ENCODE measurements at places on chromosomes 1 and 21. TPM values are rescaled to one million over a fixed set of nuclear protein-coding genes. Genes with fewer than 3 reads are reported as not detected.
A peak's percentile ranks its signal among the peaks of the same experiment; 100 is the strongest.

The TCEA3 gene
- 49.3 TPM for polyA plus RNA-seq

The APCS gene
- polyA plus RNA-seq: not detected

The PEF1 gene
- polyA plus RNA-seq: 69.0 TPM

The CHODL gene
- 51.1 TPM for polyA plus RNA-seq

The CYP4A22 gene
- 8.2 TPM for polyA plus RNA-seq

The TTF2 gene
- polyA plus RNA-seq: 32.1 TPM

The KCNK1 gene
- polyA plus RNA-seq: 6.2 TPM

The SPATA17 gene
- polyA plus RNA-seq: 17.0 TPM

The CBS gene
- 31.0 TPM for polyA plus RNA-seq

The WNT4 gene
- polyA plus RNA-seq: 6.7 TPM

DNA sequence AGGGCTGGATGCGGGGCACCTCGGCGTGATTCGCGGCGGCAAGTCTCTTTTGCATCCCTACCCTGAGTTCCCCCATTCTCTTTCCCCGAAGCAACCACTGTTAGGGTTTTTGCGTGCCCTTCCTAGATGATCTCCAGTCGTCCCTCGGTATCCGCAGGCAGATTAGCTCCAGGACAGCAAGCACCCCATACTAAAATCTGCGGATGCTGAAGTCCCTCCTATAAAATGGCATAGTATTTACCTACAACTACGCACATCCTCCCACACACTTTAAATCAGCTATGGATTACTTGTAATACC lies 22.8 kb upstream of the CFAP126 start:
- no peak for DNase-seq

DNA sequence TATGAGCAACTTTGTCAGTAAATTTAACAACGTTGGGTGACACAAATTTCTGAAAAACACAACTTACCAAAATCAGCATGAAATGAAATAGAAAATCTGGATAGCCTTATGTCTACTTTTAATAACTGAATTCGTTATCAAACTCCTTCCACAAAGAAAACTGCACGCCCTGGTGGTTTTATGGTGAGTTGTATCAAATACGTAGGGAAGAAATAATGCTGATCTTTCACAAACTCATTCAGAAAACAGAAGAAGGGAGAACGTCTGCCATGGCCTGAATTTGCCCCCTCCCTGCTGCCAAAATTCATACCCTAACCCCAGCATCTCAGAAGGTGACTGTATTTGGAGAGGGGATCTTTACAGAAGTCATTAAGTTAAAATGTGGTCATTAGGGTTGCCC lies 50.0 kb upstream of the COL18A1 start:
- DNase-seq: no peak

- peak; percentile 27 for DNase-seq
Measured at GRCh38 chr1:185734929-185735700, 924 bp downstream of the HMCN1 start.

DNA sequence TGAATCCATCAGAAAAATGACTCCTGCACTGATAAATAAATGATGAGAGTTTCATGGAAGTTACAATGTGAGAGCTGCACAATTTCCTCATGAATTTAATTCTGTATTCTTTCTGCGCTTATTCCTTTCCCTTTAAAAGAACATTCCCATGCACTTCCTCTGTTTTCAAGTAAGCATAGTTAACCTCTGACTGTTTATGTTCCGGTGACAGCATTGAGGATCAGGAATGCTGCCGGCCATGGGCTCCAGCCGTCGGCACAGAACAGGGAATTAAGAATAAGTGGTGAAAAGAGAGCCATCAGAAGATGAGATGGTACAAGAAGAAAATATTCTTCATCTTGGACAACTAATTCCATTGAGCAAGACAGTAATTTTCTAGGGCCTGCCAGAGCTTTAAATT lies 65.3 kb downstream of the SUSD4 start:
- no peak for DNase-seq

DNA sequence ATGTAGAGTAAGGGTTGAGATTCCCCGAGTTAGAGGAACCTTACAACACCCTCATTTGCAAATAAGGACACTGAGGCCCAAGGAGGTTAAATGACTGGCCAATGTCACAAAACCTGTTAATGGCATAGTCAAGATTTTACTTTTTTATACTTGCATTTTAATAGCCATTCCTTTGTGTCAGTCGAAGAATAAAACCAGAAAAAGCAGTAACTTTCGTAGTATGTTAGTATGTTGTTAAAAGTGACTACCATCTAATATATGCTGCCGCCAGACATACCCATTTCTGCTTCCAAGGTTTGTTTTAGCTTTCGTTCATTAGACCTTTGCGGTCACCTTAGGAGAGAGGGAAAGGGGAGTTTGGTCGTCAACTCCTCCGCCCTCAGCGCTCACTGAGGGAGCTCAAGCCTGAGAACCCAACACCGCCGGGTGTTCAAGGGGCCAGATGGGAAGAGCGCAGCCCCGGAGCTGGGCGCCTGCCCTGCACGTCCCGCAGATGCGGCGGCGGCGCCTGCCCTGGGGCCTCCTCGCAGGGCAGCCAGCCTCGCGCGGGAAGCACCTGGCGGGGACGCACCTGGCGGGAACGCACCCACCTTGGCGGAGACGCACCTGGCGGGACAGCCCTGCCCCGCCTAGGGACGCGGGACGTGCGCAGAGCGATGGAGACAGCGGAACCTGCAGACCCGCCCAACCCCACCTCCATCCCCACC lies 466 bp downstream of the VPS26C start:
- DNase-seq: no peak

- no peak for DNase-seq
Measured at GRCh38 chr1:59743324-59744091, 71.2 kb upstream of the HOOK1 start.

GRCh38 chr21:43345746-43346409 lies 81.1 kb downstream of the SIK1 start:
- no peak for DNase-seq

GRCh38 chr1:241593186-241593585 lies 47.0 kb downstream of the CHML start:
- DNase-seq: no peak

GRCh38 chr21:43270800-43271301 lies 102.0 kb downstream of the CRYAA start:
- no peak for DNase-seq

DNA sequence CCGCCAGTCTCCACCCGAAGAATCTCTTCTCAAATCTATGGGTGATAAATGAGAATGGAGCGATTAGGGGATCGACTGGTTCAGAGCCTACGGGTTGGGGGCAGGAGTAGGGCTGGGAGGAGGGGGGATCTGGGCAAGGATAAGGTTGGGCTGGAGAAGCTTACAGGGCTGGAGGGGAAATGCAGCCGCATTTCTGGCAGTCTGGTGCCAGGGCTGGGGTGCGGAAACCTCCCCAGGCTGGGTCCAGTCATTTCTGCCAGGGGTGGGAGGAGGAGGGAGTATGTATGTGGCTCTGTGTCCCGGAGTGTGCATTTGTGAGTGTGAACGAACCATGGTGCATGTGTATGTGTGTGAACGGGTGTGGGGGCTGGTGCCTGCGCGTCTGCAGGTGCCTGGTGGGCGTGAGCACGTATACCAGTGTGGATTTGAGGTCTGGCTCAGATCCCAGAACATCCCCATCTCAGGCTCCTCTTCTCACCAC lies 10.2 kb downstream of the C1orf216 start:
- peak; percentile 28 for DNase-seq

- no peak for DNase-seq
Measured at GRCh38 chr21:35090403-35090802, 41.3 kb upstream of the RUNX1 start.

DNA sequence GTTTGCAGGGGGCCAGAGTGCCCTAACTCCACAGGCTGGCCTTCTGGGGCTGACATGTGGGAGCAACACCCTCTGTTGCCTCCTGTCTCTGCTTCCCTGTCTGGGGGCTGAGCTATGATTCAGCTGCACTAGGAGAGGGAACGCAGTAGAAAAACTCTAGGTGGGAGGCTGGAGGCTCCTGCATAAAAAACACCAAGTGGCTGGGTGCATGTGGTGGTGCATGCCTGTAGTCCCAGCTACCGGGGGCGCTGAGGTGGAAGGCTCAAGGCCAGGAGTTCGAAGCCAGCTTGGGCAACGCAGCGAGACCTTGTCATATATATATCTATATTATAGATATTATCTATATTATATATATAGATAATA lies 5.6 kb downstream of the KIF17 start:
- no peak for DNase-seq

GRCh38 chr1:222785529-222785928 lies 29.3 kb upstream of the DISP1 start:
- DNase-seq: no peak

DNA sequence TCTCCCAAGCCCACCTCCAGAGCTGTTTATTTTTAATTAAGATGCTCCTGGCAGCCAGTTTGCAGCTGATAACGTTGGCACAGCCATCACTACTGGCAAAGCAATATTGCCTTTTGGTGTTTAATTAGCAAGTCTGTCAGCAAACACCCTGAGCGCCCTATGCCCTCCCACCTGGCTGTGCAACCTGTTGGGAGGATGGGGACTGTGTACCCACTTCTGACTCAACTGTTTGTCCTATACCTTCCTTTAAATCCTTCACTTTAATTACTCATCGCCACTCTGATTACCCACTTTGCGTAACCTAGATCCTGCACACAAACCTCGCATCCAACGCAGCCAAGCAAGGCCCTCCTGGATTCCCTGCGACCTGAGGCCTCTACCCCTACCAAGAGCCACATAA lies 67.1 kb downstream of the BCAR3 start:
- no peak for DNase-seq

- DNase-seq: no peak
Measured at GRCh38 chr21:22076471-22076870, 1078.3 kb downstream of the NCAM2 start.

DNA sequence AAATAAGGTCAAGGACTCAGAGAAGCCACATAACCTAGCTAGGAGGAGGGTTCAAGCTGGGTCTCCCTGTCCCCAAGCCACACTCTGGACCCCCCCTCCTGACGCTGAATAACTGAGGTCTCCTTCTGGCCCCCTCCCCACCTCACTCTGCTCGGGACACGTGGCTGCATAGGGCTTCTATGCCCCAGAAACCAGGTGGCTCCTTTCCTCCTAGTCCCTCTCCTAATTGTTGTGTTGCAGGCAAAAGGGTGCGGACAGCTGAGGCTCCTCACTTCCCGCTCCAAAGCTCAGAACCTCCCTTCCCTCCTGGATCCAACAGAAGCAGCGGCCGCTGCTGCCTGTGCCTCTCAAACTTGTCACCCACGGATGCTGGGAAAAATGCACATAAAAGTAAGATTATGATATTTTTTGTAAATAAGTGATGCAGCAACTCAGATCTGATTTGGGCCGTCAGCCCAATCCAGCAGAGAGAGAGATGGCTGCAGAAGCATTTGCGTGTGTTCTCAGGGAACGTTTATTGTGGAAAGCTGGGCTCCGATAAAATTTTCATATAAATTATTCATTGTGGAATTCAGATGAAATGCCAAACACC lies 40.8 kb upstream of the C1orf174 start:
- no peak for DNase-seq

DNA sequence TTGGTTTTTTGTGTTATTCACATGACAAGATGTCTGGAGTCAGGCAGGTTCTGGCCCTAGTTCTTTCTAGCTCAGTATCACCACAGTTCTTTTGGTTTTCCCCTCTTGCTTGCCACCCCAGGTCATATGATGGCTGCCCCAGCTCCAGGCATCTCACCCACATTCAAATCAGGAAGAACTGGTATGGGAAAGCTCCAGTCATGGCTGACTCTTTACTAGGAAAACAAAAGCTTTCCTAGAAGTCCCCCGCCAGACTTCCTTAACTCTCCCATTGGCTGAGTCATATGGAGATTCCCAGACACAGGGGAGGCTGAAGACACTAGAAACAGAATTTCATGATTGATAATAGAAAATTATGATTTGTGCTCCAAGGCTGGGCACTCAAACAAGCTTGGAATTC lies 22.1 kb upstream of the EYA3 start:
- DNase-seq: no peak

DNA sequence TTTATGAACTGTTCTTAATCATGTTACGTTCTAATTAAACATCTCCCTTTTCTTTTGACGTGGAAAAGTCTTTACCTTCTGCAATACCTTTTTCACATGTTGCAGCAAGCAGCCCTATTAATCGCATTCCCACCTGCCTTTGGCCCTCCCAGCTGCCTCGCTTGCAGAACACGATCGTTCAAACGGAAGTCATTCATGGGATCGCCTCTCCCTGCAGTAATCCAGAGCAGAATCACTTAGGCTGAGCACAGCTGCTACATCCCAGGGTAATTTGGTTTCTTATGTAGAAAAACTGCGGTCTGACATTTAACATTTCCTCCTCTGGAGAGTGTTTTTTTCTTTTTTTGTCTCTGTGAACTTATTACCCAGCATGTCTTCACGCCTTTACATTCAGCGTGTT lies 206.3 kb downstream of the KIF26B start:
- no peak for DNase-seq

DNA sequence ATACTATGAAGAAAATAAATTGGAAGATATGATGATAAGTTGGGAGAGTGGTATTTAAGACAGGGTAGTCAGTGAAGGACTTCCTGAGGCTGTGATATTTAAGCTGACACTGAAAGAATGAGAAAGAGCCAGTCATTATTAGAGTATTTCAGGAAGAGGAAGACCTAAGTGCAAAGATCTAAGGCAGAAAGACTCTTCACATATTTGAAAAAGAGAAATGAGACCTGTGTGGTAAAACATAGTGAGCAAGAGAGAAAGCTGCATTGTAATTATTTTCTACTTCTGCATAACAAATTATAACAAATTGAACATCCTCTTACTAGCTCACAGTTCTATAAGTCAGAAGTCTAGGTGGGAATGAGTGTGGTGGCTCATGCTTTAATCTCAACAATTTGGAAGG lies 34.6 kb upstream of the DOCK7 start:
- DNase-seq: no peak

DNA sequence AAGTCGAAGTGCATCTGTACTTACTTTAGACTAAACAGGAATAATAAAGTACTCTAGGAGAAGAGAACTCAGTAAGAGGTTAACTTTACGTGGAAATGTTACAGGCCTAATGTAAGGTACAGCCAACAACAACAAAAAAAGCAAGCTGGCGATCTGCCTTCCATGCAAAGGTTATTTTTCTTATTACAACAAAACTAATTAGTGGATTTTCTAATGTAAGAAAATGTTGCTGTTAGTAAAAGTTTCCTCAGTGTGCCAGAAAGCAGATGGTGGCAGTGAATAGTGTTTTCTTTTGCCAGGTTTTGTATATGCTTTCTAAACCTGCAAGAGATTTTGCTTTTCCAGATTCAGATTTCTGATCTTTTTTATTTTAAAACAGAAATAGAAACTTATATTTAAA lies 179.2 kb downstream of the NFIA start:
- DNase-seq: no peak

DNA sequence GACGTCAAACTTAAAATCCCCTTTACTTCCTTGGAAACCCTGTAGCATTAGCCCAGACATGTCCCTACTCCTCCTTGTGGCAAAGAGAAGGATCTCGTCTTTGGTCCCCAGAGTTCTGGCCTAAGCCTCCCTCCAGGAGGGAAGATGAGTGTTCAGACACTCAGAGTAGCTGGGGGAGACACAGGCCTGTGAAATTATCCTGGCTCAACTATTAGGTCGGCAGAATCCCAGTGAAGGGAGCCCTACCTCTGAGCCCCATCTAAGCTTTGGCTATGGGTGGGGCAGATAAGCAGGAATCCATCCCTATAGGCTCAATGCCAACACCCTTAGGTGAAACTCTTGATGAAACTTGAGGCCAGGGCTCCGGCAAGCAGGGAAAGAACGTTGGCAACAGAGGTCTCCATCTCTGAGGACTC lies 1.7 kb upstream of the SFN start:
- no peak for DNase-seq
